ENCODE measurements at places on chromosomes 16 and 17.

GRCh38 chr16:65319621-65320231 lies 197.9 kb upstream of the CDH11 start:
- DNase-seq, result no peak

DNA sequence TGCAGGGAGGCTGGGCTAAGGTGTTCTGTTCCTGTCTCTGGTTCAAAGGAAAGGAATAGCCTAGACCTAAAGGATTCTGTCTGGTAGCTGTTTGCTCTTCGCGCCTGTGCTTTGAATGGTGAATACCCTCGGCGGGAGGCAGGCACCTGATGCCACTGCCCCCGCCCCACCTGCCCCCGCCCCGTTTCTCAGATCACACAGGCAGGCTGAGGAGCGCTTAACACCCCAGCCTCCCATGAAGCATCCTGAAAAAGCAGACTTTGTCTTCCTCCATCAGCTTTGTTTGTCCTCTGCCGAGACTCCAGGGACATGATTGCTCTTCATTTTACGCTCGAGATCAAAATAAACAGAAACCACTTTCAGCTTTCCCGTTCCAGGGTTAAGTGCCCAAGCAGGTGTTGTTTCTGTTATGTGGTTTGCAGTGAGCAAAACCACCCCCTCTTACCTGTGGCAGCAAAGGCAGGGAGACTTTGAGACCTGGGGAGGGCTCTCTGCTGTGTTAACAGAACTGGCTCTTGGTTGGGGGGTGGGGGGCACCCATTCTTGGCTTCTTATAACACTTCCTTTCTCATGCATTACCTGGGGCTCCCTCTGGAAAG lies 452.1 kb downstream of the WWOX start:
- DNase-seq, result no peak

DNA sequence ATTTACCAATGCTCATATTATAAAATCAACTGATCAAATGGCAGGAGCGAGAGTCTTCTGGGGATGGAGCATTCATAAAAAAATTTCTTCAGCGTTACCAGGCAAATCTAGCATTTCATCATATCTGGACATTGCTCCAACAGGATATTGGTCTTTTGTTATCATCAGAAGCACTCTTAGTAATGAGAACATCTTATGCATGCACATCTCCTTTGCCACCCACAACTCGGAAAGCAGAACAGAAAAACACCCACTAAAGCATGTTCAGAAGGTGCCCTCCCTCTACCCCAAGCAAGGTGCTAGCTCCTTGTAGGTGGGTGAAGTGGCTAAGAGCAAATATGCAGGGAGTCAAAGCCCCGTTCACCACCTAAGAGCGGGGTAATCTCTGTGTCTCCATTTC lies 18.9 kb downstream of the ARHGAP17 start:
- DNase-seq, result no peak

DNA sequence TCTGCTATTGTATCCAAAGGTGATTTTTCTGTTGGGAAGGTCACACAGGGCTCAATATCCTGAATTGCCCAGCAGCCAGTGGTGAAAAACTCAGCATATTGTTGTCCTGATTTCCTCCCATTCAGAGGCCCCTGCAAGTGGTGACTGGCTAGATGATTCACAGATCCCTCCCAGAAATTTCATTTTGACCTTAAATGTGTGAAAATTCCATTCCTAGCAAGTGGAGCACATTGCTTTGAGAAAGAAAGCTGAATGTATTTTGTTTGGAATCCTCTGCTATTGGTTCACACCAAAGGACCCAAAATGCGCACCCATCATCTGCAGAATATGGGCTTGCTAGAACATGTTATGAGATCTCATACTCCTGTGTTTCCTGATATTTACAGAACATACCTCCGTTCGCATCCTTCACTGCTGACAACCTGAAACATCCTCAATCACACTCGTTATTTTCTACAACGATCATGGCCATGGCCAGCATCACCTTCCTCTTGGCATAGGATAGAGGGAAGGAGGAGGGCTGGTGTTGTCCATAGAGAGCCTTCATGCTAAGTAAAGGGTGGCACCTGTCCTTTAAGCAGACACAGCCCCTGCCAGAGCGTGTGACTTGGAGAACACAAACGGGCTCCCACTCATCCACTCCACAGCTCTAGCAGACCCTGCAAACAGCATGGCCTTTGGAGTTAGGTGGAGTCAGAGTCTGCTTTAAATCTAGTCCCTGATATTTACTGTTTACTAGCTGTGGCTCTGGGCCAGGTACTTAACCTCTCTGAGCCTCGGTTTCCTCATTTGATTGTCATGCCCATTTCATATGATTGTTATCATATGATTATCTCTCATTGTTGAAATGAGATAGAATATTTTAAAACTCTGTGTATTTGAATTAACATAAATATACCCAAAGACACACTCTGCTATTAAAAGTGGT lies 30.4 kb upstream of the NFAT5 start:
- DNase-seq, result peak; percentile 75

- no peak for DNase-seq
Observed at GRCh38 chr17:72900654-72900971, 191.9 kb downstream of the SLC39A11 start.

- no peak for DNase-seq
Observed at GRCh38 chr16:35506018-35506897, 2046.8 kb downstream of the TP53TG3F start.

- DNase-seq, result peak; percentile 76
Observed at GRCh38 chr17:38897176-38897575, 27.3 kb downstream of the LASP1 start.

- DNase-seq, result peak; percentile 65
Observed at GRCh38 chr16:67883872-67884261, 818 bp upstream of the NRN1L start.

All from cardiac fibroblast (primary cell).